Cortex of kidney (tissue), 1 donor: ENCODE measurements at places on chromosomes 4 and X.

- DNase-seq: no peak
Observed at GRCh38 chr4:20194123-20195013, 57.3 kb upstream of the SLIT2 start.

DNA sequence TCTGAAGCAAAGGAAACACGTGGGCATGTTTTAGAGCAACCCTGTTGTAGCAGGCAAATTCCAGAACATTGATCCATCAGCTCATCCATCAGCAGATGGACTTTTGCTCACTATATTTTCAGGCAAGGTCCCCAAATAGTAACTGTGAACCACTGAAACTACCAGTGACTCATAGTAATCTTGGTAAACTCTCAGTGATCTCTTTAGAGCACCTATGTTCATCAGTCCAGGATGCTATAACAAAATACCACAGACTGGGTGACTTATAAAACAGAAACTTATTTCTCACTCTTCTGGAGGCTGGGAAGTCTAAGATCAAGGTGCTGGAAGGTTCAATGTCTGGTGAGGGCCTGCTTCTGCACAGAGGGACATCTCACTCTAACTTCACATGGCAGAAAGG, 28.9 kb upstream of the BTC start:
- no peak for DNase-seq

DNA sequence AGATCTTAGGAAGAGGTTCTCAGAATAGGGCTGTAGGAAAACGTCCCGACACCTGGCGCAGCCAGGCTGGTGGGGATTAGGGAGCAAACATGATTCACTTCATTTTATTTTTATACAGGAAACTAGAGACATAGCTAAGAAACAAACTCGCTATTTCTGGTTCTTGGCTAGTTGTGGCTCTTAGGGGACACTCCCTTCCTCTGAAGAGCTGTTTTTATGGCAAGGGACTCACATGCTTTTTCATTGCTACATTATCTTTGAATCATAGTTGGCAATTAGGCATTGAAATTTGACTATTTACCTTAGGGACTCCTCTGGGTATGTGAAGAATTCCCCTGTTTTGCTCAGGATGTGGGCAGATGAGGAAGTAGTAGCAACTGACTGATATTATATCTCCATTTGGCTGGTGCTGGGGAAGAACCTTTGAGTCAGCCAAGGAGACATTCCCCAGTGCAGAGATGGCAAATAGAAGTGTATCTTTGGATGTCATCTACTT, 174.5 kb downstream of the SMIM20 start:
- no peak for DNase-seq

- DNase-seq: no peak
Observed at GRCh38 chr4:16007471-16008095, 44.6 kb upstream of the FGFBP2 start.

DNA sequence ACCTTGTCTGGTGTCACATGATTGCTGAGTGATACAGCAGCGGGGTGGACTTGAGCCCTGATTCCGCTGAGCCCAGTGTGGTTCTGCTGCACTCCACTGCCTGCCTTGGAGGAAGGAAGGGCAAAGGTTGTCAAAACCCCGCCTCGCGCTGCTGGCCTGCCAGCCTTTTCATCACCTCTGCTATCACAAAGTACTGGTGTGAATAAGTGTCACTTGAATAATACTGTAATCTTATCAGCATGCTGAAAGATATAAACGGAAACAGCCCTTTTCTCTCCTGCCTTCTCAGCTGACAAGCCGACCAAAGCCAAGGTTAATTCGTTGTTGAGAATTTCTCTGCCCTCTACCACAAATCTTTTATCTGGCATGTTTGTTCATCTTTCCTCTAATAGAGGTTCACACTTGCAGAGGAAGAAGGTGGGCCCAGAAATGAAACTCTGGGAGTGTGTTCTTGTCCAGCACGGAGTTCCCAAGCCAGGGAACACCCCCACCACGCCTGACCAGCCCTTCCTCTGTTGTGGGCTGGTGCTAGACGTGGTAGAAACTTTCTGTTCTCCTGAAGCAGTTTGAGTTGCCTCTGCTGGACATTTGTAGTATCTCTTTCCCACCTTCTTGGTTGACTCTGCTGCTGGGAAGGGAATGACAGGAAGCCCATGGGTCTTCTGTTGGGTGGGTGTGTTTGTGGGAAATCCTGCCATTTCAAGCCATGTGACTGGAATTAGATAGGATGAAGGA, 21.5 kb downstream of the FHDC1 start:
- DNase-seq: no peak

- no peak for DNase-seq
Observed at GRCh38 chr4:5266991-5267390, 215.7 kb downstream of the STK32B start.

DNA sequence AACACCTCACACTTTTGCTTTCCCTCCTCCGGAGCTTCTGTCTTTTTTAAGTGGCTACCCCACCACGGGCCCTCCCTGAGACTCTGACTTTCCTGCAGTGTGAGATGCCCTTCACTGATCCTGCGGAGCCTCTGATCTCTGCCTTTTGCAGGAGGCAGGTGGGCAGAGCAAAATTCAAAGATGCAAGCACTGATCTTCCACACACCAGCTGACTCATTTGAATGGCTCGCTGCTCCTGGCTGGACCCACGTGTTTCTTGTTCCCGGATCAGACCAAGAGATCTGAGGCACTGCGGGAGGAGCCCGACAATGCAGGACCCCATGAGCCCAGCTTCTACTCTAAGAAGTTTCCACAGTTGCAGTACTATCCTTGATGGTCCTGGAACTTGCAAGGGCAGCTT, 1607.9 kb upstream of the TENM3 start:
- no peak for DNase-seq

- no peak for DNase-seq
Observed at GRCh38 chr4:99300934-99301333, 10.1 kb upstream of the ADH1A start.

GRCh38 chrX:96372313-96373046, 312.2 kb upstream of the DIAPH2 start:
- no peak for DNase-seq

- no peak for DNase-seq
Observed at GRCh38 chr4:102598762-102599374, 97.7 kb downstream of the NFKB1 start.

DNA sequence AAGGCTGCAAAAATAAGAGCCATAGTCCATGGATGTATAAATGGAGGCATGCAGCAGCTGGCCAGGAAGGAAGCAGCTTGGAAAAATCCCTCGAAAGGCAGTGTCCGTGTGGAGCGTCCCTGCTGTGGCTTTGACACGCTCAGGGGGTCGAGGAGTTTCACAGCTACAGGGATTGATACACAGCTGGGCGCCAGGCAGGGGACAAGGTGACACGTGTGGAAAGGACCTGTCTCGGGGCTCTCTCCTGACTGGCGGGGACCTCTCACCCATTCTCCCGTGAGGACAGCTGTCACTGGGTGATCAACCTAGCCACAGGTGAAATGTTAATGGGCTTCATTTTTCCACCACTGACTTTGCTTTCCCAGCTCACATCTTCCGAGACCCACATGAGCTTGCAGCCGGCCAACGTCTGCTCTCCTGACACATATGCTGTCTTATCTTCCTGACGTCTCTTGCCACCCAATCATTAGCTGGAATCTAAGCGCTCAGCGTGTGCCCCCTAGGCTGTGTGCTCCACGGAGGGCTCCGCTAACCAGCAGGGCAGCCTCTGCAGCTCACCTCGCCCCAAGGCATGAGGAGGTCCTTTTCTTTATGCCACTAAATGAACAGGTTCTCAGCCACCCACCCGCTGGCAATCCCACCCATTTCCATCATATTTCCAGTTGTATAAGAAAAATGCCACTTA, 89.4 kb upstream of the AFAP1 start:
- DNase-seq: no peak

- DNase-seq: no peak
Observed at GRCh38 chr4:68124262-68124661, 5.4 kb downstream of the TMPRSS11F start.

DNA sequence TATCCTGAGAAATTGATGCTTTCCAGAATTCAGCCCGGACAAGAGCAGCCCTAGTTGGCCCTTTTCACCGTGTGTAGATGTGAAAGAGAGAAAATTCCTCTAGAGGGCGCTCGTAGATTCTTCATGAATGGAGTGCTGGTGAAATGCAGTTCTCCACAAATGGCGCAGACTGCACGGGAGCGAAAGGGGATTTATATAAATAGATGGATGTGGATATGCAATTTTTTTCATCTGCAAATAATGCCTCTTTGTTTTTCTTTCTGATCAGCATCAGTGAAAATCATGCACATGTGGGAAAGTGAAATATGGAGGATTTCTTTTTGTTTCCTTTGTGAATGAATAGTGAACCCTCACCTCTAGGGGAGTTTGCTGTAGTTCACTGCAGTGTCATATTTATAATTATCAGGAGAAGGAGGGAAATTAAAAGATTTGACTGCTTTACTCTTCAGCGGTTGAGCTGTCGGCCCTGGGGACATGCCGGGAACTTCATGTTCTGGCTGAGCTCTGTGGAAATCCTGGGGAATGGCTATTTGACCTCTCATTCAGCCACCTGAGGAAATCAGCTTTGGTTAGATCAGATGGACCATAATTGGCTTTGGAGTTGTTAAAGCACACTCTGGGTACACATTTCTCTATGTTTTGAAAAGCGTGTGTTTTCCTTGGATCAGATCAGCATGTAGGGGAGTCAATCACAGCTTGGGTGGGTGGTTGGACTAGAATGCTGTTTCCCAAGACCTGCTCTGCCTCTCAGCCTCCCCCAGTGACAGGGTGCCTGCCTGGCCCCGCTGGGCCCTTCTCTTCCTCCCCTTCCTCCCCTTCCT, 115.0 kb upstream of the SHISA3 start:
- DNase-seq: no peak

DNA sequence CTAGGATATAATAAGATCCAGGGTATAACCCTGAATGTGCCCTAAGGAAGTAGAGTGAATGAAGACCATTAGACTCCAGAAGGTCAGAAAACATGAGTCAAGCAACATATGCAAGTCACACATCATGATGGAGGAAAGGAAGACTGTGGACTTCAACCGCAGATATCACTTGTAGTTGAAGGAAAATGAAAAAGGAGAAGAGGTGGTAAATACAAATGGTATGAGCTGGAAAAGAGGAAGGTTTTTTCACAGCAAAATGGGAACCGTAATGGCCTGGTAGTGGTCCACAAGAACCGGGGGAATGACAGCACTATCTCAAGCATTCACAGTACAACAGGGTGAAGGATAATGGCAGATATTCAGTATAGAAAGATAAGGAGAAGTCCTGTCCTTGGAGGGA, 5.2 kb upstream of the SCFD2 start:
- DNase-seq: no peak

DNA sequence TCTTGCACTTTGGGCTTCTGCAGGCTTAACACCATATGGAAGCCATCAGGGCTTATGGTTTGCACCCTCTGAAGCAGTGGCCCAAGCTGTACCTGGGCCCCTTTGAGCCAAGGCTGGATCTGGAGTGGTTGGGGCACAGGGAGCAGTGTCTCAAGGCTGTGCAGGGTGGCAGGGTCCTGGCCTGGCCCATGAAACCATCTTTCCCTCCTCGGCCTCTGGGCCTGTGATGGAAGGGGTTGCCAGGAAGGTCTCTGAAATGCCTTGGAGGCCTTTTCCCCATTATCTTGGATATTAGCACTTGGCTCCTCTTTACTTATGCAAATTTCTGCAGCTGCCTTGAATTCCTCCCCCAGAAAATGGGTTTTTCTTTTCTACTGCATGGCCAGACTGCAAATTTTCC, 134.7 kb upstream of the USP9X start:
- DNase-seq: no peak

DNA sequence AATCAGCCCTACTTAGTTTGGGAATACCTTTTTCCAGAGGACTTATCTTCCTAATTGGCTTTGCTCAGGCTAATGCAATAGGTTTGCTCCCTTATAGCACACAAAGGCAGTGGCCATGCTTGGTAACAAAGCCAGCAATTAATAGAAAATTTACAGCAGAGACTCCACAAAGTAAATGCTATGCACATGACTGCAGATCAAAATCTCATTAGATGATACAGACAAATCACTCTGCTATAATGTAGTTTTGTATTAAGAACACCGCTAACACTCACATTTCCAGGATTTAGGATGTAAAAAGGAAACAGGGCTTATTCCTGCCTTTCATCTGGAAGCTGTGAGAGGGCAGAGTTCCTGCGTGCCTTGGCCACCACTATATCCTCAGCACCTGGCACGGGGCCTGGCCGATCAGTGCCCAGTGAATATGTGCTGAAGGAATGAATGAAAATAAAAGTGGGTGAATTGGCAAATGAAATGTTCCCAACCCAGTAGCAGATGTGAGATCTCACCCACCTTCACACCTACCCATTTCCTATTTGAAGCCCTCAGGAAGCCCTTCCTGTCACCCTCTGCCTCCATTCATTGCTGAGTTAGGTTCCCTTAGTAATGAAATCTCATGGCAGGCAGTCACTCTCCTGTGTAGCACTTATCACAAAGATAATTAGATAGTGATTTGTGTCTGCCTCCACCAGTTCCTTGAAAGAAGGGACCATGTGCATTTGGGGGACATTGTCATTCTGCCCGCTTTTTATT, 5.1 kb downstream of the SEPTIN6 start:
- DNase-seq: no peak

DNA sequence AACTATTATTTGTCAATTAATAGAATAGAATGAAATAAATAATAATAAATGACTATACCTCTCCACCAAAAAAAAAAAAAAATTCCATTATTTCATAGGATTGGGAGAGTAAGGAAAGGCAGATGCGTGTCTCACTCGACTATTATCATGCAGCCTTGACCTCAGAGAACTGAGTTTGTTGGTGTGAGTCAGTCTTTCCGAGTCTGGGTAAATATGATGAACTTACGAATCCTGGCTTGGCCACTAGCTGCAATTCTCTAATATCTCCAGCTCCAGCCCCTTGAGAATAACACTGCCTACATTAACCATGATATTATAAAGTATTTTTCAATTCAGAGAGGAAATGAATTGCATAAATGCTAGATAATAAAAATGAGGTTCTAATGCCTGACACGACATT, 46.6 kb upstream of the DHX15 start:
- no peak for DNase-seq

DNA sequence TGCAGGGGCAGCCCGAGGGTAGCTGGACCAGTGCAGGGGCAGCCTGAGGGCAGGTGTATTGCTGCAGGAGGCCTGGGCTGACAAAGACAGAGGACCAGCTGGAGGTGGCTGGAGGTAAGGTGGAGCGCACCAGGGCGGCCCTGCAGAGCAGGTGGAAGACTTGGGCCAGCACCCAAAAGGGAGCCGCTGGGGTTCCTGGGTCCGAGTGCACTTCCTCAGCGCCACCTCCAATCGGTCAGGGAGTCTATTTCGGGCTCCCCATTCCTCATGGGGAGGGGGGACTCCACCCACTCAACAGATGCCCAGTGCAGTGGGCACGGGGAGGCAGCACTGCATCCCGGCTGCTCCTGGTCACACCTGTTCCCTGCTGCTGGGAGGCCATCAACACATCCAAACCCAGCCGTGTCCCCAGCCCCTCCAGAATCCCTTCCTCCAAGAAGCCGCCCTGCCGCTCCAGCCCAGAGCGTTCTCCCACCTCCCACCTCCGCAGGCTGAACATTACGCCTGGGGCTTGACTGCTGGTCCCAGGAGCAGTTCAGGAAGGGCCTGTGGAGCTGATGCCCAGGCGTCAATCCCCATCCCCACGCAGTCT, 1.5 kb downstream of the LRPAP1 start:
- DNase-seq: no peak
